ENCODE measurements at places on chromosomes 11 and 22. TPM values are rescaled to one million over a fixed set of nuclear protein-coding genes. Genes with fewer than 3 reads are reported as not detected.

MOGAT2 gene
- not detected for total RNA-seq

KIF18A gene
- 13.1 TPM for total RNA-seq

CUL5 gene
- 49.8 TPM for total RNA-seq

NRXN2 gene
- total RNA-seq = 48.4 TPM

GGT5 gene
- total RNA-seq = 86.8 TPM

ZC3H12C gene
- 27.6 TPM for total RNA-seq

VPREB1 gene
- total RNA-seq = not detected

CHST1 gene
- 7.9 TPM for total RNA-seq

MPZL2 gene
- 99.0 TPM for total RNA-seq

ZNRF3 gene
- total RNA-seq = 16.7 TPM

TEF gene
- 73.7 TPM for total RNA-seq

TMPRSS6 gene
- total RNA-seq = not detected

IGSF22 gene
- 1.0 TPM for total RNA-seq

EMID1 gene
- under 0.01 TPM for total RNA-seq

- no peak for DNase-seq
Observed at GRCh38 chr11:76200006-76200940, 6.0 kb downstream of the WNT11 start.

GRCh38 chr11:134508219-134508990 is 96.4 kb upstream of the B3GAT1 start:
- no peak for DNase-seq

DNA sequence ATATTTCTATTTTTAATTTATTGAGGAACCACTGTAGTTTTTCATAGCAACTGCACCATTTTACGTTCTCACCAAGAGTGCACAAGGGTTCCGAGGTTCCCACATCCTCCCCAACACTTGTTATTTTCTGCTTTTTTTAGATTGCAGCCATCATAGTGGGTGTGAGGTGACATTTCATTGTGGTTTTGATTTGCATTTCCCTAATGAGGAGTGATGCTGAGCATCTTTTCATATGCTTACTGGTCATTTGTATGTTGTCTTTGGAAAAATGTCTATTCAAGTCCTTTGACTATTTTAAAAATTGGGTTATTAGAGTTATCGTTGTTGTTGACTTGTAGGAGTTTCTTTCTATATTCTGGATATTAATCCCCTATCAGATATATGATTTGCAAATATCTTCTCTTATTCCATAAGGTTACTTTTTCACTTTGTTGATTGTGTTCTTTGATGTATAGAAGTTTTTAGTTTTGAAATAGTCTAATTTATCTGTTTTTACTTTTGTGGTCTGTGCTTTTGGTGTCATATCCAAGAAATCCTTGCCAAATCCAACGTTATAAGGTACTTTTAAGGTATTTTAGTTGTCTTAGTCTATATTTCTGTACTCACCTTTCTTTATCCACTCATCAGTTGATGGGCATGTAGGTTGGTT is 9.0 kb downstream of the NEAT1 start:
- no peak for DNase-seq

- DNase-seq = no peak
Observed at GRCh38 chr11:36313750-36314433, 17.8 kb downstream of the PRR5L start.

DNA sequence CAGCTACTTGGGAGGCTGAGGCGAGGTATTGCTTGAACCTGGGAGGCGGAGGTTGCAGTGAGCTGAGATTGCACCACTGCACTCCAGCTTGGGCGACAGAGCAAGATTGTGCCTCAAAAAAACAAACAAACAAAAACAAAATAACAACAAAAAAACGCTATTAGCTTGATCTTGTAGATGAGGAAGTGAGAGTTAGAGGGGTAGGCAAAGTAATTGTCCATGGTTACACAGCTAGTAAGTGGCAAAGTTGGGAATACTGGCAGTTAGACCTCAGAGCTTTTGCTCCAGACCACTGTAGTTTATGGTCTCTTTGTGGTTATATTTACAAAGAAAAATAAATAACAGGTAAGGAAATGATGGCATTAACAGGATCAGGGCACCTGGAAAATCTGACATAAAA is 15.1 kb downstream of the LDHC start:
- no peak for DNase-seq

DNA sequence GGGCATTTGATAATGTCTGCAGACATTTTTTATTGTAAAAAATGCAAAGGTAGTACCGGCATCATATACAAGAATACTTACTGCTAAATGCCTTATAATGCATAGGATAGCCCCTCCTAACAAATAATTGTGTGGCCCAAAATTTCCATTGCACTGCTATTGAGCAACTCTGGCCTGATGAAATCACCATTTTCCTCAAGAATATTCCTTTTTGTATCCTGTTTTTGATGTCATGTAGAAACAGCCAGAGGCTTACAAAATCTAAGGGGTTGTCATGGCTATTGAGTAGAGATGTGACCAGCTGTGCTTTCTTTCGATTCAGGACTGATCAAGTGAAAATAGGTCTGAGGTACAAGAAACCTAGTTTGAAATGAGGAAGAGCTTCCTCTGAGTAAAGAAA is 854.3 kb downstream of the KCNA4 start:
- no peak for DNase-seq

- no peak for DNase-seq
Observed at GRCh38 chr11:19813158-19813879, 100.7 kb downstream of the NAV2 start.

- DNase-seq = peak; percentile 7
Observed at GRCh38 chr11:69926376-69927050, 107.3 kb upstream of the FGF3 start.

DNA sequence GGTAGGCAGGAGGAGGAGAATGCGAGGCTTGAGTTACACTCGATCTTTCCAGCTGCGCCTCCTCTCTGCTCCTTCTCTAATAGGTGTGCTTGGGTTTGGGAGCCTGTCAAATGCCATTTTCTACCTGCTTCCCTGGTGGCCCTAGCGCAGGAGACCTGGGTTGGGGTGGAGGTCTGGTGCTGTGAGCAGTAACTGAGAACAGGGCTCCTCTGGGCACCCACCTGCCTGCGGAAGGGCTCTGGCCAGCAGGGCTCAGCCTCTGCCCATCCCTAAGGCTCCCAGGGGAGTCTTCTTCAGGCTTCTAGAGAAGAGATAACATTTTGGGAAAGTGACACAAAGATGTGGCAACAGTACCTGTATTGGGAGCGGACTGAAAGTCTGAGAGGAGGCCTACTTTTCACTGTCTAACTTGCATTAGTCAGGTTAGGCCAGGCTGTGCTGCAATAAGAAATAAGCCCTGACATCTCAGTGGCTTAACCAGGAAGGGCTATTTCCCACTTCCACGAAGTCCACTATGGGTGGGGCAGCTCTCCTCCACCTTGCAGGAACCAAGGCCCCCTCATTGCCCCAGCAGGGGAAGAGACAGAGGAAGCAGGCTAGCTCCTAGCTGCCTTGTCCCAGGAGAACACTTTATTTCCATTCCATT is 7.7 kb upstream of the LTO1 start:
- no peak for DNase-seq

GRCh38 chr22:20584029-20584871 is 76.8 kb downstream of the MED15 start:
- DNase-seq = no peak

DNA sequence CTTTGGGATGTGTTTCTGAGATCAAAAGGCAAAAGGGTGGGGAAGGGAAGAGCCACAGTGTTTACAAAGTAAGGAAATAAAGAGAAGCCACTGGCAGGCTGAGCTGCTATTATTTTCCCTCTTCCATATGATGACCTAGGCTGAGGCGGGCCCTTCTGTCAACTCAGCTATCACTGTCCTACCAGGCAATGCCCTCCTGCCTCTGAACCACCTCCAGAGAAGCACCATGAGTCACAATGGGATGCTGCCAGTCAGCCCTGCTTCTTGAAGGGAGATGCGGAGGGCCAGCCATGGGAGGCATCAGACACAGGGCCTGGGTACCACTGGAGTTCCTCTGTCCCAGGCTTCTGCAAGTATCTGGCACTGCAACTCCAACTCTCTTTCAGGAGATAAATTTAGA is 107.9 kb upstream of the BID start:
- no peak for DNase-seq

- no peak for DNase-seq
Observed at GRCh38 chr11:90699791-90700400, 477.0 kb upstream of the CHORDC1 start.

DNA sequence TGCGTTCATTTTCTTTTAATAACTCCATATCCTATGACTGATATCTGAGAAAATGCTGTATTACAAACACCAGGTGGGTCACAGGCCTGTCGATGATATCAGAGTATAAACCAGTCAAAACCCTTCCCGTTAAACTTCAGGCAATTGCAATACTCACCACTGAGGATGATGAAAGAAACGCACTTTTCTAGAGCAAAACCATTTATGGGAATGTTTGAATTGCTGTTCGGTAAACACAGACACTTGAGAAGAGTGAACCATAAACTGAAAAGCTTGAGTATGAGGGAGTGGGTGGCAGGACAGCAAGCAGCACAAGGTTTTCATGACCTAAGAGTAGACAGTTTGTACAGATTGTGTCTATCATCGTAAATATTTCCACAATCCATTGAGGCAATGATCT is 139.8 kb upstream of the CEP126 start:
- no peak for DNase-seq

DNA sequence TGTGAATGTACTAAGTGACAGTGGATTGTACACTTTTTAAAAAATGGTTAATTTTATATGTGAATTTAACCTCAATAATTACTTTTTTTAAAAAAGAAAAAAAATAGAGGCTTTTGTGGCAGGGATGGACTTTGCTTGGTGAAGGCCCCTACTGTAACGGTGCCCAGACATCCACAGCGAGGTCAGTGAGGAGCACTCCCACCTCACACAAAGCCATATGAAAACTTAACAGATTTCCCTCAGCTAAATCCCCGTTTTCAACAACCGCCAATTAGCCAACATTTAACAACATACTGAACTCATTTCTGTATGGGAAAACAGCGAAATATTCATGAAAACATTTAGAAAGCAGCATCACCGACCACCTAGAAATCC is 642 bp upstream of the C11orf58 start:
- no peak for DNase-seq

DNA sequence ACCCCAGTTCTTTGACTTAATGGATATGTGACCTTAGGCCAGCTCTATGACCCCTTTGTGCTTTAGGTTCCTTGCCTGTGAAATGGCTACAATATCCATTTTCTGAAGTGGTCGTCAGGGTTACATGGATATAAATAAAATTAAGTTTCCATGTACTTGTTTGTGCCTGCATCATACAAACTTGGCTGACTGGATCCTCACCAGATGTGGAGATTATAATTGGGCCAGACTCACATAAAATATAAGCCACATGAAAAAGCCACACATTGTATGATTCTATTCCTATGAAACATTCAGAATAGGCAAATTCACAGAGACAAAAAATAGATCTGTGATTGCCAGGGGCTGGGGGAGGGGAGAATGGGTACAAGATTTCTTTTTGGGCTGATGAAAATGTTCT is 100.9 kb upstream of the USP47 start:
- no peak for DNase-seq

GRCh38 chr11:35953081-35953760 is 9.4 kb downstream of the LDLRAD3 start:
- no peak for DNase-seq

DNA sequence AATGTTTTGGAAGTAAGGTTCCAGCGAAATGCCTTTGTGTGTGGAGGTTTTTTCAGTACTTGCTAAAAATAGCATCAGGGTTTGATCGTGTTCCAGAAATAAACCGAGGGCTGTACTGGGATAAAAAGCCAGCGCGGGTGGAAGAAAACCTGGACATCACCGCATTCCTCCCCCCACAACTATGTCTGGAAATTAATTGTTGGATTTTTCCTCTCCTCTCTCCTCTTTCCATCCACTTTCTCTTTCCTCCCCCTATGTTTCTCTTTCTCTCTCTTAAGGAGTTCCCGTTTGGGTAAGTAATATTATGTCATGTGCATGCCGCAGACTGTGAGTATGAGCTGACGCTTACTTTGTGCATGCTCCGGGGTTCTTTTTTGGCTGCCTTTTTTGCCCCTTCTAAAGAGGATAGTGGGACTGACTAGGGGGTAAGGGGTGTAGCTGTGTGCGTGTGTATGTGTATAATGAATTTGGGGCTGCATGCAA is 104.2 kb upstream of the HSD17B12 start:
- no peak for DNase-seq

DNA sequence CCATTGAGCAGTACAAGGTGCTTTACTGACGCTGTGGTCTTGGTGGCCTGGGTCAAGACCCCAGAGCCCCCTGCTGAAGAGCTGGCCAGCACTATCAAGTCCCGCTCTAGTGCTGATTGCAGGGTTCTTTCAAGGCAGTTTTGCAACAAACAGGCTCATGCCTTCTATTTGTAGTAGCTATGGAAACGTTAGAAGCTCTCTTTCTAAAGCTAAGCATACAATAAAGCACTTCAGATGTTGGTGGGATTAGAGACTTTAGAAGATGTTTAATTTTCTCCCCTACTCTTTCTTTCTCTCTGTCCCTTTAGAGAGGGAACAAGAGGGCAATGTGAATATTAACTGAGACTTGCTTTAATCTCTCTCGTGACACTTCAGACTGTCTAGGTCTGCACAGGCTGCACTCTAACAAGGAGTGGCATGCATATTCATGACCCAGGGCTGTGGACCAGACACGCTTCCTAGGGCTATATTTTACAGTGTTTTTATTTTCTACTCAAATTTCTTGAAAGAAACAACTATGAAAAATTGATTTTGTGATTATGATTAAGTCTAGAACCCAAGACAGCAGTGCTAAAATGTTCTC is 138.6 kb downstream of the WNT7B start:
- DNase-seq = no peak

- peak; percentile 89 for DNase-seq
Observed at GRCh38 chr11:123741159-123742030, at the start of gene ZNF202. ZNF202 (minus strand) TSS chr11:123741660; CDS start chr11:123730888, 10,772 bp downstream.

- DNase-seq = no peak
Observed at GRCh38 chr11:47171856-47172255, 4.8 kb downstream of the ARFGAP2 start.
